B cell (primary cell): ENCODE measurements at places on chromosomes 16 and 17. TPM values are rescaled to one million over a fixed set of nuclear protein-coding genes. Genes with fewer than 3 reads are reported as not detected.

- DNase-seq: no peak
- H3K4me3 ChIP-seq: no peak overlapping the region
- no peak overlapping the region for H3K27ac ChIP-seq
- no peaks in the 10 kb centered on the region for H3K27me3 ChIP-seq
These were observed 1.6 kb upstream of the GPR139 start for GRCh38 chr16:20075243-20075642.

GRCh38 chr16:70475054-70475871, 20.9 kb downstream of the FCSK start:
- no peak overlapping the region for H3K4me3 ChIP-seq
- no peaks in the 10 kb centered on the region for H3K4me1 ChIP-seq
- DNase-seq: no peak
- peaks cover 19% of the 10 kb centered on the region for H3K36me3 ChIP-seq
- H3K27me3 ChIP-seq: no peaks in the 10 kb centered on the region

GRCh38 chr17:11953924-11954323, 43.4 kb downstream of the ZNF18 start:
- DNase-seq: no peak
- H3K4me1 ChIP-seq: no peaks in the 10 kb centered on the region
- H3K27me3 ChIP-seq: no peaks in the 10 kb centered on the region
- H3K27ac ChIP-seq: no peak overlapping the region

GRCh38 chr16:48295488-48296281, 48.3 kb upstream of the ABCC11 start:
- no peaks in the 10 kb centered on the region for H3K27me3 ChIP-seq
- H3K27ac ChIP-seq: no peak overlapping the region
- H3K4me1 ChIP-seq: no peaks in the 10 kb centered on the region
- DNase-seq: no peak
- peaks cover 4% of the 10 kb centered on the region for H3K36me3 ChIP-seq

Gene TBC1D3I
- total RNA-seq: 1.9 and 4.4 TPM in 2 replicates

Gene JPH3
- total RNA-seq: not detected in 2 replicates

Gene ACSM2A
- total RNA-seq: not detected in 2 replicates
